ENCODE measurements at places on chromosomes 2 and 18.

- DNase-seq: no peak
Measured at GRCh38 chr18:3804336-3804735, 354.4 kb downstream of the TGIF1 start.

- DNase-seq: no peak
Measured at GRCh38 chr18:51251625-51252024, 54.1 kb upstream of the MEX3C start.

DNA sequence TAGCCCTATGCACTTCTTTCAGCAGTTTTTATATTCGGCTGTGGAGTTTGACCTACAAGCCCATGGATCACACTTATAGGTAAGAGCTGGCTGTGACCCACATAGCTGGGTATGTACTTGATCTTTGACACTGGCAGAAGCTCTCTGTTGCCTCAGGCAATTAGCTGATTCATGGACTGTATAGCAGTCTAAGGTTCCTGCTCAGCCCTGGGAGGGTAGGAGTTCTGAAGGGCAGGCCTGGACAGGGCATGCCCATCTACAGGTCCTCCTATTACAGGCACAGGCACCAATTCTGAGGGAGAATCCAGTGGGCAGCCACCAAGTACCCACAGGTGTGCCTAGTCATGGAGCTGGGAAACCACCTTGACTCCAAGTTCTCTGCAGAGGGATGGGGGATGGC lies 301.8 kb upstream of the GALNT5 start:
- DNase-seq: no peak

GRCh38 chr18:29003194-29003593 lies 826.3 kb upstream of the CDH2 start:
- no peak for DNase-seq

DNA sequence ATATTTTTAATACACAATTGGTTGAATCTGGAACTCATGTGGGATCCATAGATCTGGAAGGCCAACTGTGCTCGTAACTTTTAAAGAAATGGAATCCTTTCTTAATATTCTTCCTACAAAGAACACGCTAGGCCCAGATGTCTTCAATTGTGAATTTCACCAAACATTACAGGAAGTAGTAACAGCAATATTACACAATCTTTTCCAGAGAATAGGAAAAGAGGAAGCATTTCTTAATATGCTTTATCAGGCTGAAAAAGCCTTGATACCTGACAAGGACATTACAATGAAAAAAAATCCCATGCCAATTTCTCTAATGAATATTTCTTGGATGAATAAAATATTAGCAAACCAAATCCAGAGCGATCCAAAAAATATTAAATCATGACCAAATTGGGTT lies 80.3 kb upstream of the HAAO start:
- DNase-seq: no peak

DNA sequence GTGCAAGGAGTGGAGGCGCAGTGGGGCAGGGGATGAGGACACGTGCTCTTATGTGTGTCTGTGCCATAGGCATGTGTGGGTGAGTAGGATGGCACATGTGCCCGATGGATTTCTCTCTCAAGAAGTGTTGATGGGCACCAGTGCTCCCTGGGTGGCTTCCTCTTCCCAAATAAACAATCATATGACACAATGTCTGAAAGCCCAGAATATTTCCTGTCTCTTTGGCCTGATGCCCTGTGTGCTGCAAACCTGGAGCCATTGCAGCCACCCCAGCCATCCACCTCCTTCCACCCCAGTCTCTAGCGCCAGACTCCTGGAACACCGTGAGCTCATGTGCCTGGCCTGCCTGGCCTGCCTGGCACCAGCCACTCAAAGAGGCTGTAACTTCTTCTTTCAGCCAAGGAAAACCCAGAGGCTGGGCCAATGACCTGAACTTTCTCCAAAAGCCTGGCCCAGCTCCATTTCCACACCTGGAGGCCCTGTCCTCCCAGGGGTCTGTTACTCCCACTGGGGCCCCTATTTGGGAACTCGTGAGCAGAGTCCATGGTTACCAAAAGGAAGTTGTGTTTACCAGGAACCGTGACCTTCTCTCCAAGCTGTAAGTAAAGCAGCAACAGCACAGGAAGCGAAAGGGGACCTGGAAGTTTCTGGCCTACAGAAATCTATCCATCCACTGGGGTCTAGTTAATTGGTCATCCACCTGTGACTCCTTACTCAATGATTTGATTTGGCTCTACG lies 9.5 kb upstream of the ZBTB7C start:
- DNase-seq: no peak

Measured in activated naive CD4-positive, alpha-beta T cell treated with anti-CD3 and anti-CD28 coated beads, Interleukin-2, amount 10 ng/mL, durations not matched to agents 7 days and 5 days (primary cell).